ENCODE measurements at places on chromosomes 2 and 18.

DNA sequence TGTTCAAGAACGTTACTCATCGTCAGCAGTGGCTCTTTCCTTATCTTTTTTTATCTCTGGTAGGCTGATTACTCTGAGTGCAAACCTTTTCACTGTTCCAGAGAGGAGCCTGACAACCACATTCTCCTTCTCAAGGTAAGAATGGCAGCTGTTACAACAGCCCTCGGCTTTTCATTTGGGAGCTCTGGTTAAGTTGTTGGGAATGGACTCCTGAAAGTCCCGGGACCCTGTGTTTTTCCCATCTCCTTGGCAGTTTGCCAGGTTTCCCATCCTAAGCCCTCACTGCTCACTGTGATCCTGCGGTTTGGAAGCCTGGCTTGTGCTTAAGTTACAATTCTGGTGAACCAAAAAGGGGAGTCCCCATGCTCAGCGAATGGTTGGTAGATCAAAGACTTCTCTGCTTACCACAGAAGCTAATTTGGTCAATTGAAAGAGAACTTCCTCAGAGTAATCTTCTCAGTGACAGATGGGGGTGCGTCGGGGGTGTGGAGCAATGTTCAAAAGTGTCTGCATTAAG, 122.3 kb downstream of the LYPD6B start:
- DNase-seq, result peak; percentile 30

GRCh38 chr2:2701813-2702212, 370.7 kb upstream of the MYT1L start:
- no peak for DNase-seq

DNA sequence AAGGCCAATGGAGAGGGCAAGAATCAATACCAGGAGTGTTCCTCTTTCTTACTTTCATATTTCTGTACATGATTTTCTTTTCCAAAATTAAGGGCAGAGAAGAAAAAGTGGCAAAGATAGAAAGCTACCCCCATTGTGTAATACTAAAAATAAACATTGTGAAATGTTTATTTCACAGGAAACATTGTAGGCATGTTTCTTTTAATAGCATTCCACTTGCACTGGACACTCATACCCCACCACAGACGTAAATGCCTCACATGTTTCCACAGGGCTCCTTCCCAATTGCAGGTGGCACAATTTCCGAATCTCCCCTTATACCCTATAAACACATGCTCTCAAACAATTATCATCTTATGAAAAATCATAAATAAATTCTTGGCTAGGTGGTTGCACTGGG, 645.1 kb upstream of the SETBP1 start:
- DNase-seq, result no peak

DNA sequence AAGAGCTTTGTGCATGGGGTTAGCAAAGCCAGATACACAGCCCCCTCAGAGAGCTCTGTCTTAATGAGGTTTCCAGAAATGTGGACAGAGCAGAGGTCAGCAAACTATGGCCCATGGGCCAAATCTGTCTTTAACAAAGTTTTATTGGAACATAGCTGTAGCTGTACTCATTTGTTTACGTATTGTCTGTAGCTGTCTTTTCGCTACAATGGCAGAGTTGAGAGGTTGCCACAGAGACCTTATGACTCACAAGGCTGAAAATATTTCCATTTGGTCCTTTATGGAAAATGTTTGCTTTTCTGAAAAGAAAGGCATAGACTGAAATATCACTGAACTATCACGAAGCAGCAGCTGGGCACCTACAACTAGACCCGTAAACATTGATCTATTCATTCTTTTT, 841.8 kb downstream of the SLC4A3 start:
- DNase-seq, result no peak

GRCh38 chr2:62669180-62669579, 36.3 kb upstream of the EHBP1 start:
- DNase-seq, result no peak

GRCh38 chr2:124272261-124272841, 247.3 kb downstream of the CNTNAP5 start:
- DNase-seq, result no peak

GRCh38 chr18:14921031-14921430, 173.1 kb downstream of the ANKRD30B start:
- DNase-seq, result no peak

GRCh38 chr2:228613133-228613850, 431.8 kb upstream of the SPHKAP start:
- DNase-seq, result peak; percentile 40

DNA sequence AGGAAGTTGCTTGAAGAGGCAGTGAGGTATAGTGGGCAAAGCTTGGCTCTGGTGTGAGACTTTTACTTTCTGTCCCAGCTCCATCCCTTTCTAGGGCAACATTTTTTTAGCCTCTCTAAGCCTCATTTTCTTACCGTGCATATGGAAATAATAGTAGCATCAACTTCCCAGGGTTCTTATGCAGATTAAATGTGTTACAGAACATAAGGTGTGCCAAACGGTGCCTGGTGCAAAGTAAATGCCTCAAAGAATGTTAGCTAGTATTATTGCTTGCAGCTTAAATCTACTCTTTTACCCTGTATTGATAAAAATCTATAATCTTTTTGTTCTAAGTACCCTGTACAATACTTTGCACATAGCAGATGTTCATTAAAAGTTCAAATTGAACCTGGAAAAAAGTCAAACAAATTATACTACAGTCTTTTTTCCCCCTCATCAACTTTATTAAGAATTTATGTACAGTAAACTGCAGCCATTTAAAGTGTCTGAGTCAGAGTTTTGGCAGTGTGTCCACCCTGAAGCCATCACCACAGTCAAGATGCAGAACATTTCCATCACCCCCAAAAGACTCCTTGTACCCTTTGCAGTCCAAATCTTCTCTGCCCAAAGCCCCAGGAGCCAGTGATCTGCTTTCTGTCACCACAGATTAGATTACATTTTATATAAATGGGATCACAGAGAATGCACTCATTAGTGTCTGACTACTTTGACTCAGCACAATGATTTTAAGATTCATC, 10.6 kb downstream of the MAPRE2 start:
- no peak for DNase-seq

- DNase-seq, result peak; percentile 79
These were observed 16.6 kb downstream of the CFLAR start for GRCh38 chr2:201132518-201132917.

GRCh38 chr2:97759727-97760407, 46.5 kb downstream of the ZAP70 start:
- no peak for DNase-seq

DNA sequence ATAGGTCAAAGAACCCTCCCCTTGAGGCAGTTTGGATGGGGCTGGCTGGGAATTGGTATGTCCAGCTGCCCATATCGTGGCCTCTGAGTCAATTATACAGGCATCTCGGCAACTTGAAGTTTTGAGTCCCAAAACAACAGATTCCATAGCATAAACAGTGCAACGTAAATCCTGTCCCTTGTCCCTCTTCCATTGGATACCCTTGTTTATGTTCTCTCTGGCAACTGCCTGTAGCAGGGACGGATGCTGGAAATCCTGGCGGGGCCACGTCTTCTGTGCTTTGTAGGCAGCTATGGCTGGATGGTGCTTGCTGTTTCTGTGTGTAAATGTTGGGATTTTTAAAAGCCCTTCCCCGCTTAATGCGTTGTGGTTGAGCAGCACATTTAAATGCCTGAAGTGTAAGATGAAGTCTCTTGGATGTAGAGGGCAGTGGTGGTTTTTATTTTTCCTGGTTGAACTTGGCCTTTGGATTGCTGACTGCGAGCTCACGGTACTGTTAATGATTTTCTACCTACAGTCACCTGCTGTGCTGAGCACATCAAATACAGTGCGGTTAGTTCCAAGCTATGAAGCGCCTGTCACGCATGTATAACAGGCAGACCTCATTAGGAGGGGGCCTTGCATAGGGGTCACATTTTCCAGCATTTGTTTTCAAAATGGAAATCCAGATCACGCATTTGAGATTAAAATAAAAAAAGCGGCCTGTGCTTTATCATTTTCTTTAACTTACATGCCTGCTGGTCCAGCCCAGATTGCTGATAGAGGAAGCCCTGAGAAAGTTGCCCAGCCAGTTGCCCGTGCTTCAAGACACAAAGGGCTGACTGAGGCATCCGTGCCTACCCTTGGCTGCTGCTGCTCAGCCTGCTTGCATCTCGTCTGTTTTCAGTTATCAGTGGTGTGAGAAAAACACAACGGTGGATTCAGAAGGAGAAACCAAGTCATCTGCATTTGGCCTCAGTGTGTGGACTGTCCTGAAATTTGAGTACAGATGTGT, 84.7 kb downstream of the NEDD4L start:
- DNase-seq, result no peak

DNA sequence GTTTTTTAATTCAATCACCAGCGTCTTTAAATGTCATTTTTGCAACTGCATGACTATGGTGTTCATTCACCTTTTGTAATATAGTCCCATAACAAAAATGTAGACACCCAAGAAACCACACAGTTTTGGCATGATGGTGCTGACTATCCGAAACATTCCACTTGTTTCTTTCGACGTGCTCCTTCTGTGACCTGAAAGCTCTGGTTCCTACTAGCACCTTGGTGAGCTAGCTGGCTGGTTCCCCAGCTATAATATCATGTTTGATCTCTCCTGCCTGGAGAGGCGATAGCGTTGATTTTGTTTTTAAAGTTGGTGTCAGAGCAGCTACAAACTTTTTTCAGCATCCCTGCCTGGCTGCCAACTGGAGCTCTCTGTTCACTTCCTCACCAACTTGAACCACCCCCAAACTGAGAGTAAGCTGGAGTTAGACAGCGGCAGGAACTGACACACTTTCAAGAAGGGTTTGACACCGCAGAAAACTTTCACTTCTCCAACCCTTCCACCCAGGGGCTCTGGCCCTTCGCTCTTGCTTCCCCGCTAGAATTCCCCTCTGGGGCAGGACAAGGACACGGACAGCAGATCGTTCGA, 1.1 kb downstream of the ATAD2B start:
- peak; percentile 94 for DNase-seq

DNA sequence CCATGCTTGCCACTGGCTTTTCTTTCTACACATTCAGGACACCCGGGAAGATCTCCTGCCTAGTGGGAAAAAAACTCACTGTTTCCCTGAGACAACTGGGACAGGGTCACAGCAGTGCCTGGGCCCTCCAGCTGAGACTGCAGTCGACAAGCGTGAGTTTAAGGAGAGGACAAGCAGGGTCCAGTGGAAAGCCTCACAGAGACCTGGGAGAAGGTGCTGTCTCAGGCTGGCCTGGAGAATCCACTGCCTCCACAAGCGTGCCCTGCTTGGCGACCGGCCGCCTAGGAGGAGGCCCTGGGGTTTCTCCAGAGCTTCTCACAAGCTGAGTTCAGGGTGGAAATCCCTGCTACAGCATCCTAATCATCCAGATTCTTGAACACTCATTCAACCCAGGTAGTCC, 519.6 kb upstream of the RAB6C start:
- no peak for DNase-seq

DNA sequence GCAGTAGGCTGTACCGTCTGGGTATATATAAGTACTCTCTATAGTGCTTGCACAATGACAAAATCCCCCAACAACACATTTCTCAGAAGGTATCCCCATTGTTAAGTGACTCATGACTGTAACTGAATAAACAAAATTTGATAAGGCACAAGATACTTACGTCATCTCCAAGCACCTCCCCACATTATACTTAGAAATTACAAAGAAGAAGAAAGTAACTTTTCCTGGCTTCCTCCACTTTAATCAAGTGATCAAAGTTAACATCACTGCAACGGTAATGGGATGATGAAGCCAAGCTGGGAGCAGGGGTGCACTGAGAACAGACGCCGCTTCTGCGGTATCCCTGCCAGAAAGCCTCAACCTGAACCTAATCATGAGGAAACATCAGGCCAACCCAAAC, 9.7 kb downstream of the TNS1 start:
- DNase-seq, result peak; percentile 70

- DNase-seq, result peak; percentile 72
These were observed 40.3 kb downstream of the CYB5A start for GRCh38 chr18:74251297-74252038.

DNA sequence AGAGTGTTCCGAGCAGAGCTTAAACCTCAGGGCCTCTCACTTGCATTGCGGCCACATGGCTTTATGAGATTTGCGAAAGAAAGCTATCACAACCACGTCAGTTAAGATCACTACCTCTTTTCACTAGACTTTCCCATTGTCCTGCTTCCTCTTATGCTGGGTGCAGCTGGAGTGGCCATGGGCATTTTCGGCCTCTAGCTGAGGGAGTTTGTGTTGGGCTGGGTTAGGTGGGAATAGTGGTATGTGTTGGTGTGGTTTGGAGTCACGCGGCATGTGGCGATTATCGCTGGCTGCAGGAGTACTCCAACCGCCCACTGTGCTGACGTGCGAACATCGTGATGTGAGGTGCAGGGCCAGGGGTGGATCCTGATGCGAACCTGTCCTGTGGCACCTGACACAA, 27.1 kb downstream of the RALB start:
- peak; percentile 67 for DNase-seq

GRCh38 chr18:63379639-63379962, 12.6 kb upstream of the KDSR start:
- DNase-seq, result no peak

DNA sequence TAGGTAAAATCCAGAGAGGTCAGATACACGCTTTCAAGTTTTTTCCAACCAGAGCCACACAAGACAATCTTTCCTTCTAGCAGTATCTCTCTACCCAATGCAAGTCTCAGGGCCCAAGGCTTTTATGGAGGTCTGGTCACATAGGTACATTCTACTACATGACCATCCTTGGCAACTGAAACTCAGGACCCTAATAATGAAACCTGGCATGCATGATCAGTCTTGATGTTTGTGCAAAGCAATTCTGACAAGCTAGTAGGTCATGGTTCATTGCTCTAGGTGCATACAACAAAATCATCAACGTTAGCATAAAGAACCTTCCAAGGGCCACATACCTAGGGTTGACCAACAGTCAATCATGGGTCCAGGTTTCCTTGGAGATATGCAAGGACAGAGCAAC, 33.2 kb upstream of the CCDC88A start:
- no peak for DNase-seq

DNA sequence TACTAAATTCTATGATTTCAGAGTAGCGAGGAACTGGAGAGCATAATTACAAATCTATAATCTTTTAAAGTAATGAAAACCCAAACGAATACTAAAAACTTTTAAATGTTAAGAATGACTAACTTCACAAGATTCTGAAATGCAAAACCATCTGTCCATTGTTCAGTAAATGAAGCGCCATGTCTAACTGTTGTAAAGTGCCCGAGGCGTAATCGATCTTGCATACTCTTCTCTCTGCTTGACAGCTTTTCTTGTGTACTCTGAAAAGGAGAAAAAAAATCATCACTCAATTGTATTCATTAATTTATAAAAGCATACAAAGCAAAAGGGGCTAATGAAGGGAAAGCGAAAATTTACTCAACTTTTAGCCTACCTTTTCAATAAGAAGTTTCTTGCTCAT, 111.0 kb downstream of the TLK1 start:
- DNase-seq, result no peak

DNA sequence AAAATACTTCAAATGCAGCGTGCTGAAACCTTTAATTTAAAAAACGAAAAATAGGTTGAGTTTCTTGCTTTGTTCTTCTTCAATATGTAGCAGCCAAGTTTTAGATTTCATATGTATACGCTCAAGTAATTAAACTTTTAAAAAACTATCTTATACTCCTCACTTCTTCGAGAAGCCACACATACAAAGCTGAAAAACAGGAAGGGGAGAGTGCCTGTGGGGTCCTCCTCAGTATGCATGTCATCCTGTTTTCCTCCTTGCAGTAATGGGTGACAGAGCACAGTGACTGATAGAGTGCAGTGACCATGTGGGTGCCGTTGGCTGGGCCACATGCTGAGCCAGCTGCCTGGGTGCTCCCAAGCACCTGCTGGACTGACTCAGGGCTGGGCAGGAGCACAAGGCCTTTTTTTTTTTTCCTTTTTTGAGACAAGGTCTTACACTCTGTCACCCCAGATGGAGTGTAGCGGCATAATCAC, 33.3 kb downstream of the UXS1 start:
- peak; percentile 30 for DNase-seq

- DNase-seq, result no peak
These were observed 162.5 kb upstream of the EPAS1 start for GRCh38 chr2:46134531-46135227.

Measured in suppressor macrophage treated with lipopolysaccharide for 4 hours (primary cell).